ENCODE measurements at places on chromosomes 13 and 19.

DNA sequence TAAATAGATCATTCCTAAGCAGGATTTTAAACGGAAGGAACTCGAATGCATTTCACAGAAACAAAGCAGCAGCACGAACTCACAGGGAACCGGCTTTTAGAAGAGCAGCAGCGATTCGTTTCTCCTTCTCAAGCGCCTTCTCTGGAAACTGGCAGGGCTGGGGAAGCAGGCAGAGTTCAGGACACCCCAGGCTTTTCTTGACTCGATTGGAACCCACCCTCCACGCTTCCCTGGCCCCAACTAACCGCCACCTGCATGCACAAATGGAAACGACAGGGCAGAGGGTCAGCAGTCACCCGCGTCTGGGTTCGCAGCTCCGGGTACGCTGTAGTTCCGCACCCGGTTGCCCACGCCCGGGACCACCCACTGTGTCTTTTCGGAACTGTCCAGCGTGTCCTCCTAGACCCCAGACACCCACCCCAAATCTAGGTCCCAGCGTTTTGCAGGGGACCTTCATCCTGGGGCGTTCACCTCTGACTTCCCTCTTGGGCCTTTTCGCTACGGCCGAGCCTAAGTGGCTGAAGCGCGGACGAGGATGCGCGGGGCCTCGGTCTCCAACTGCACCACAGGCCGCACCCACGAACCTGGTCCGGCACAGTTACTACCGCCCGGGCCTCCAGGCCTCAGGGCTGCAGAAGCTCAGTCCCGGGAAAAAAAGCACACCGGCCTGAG, 500 bp downstream of the ZFP30 start:
- DNase-seq: peak; percentile 61

- no peak for DNase-seq
Observed at GRCh38 chr13:110554227-110554836, 7.2 kb downstream of the RAB20 start.

DNA sequence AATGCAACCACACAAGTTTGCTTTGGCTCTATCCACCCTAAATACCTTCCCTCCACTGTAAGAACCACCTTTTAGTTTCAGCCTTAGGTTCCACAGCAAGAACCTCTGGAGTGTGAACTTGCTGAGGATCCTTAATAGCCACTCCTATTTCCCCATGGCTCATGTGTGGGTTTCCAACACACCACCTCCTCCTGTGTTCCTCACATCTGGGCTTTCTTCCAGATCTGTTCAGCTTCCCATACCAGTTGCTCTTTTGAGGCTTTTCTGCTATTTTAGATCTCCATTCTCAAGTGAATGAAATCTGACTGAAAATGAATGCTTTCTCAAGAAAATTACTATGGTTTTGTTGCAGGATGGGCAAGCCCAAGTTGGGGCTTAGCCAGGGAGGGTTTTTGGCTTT, 104.8 kb upstream of the MIR17HG start:
- no peak for DNase-seq

- DNase-seq: no peak
Observed at GRCh38 chr13:31201341-31202031, 1.7 kb downstream of the B3GLCT start.

GRCh38 chr13:71278512-71278911, 588.5 kb downstream of the DACH1 start:
- DNase-seq: no peak

- DNase-seq: no peak
Observed at GRCh38 chr19:50417111-50418081, 1.3 kb upstream of the SPIB start.

GRCh38 chr19:14401468-14402195, 17.5 kb downstream of the DDX39A start:
- no peak for DNase-seq

- no peak for DNase-seq
Observed at GRCh38 chr13:64871742-64872141, 2358.4 kb downstream of the PCDH9 start.

DNA sequence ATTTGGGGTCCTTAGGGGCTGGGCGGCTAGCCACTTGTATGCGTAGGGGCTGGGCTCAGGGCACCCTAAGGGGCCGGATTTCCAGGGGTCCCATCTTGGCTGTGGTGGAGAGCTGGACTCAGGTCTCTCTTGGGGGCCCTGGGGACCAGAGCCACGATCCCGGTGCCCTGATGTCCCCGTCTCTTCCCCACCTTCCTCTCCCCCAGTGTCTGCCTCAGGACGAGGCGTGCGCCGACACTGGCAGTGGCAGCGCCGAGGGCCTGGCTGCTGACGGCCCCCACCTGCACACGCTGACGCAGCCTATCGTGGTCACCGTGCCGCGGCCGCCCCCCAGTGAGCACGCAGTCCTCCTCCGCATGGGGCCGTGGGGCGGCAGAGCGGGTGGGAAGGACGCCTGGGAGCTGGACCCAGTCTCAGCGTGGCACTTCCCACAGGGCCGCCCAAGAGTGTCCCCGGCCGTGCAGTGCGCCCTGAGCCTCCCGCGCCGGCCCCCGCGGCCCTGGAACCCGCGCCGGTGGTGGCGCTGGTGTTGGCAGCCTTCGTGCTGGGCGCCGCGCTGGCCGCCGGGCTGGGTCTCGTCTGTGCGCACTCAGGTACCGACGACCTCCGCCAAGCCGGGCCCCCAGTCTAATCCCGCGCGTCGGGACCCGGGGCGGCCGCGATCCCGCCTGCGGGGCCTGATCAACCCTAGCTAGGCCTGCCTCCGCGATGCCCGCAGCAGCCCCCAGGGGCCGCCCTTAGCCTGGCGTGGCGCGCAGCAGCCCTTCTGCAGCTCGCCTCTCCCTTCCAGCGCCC, 2.7 kb upstream of the SNAPC2 start:
- DNase-seq: peak; percentile 75

- DNase-seq: no peak
Observed at GRCh38 chr13:95075506-95075905, 225.7 kb downstream of the ABCC4 start.

DNA sequence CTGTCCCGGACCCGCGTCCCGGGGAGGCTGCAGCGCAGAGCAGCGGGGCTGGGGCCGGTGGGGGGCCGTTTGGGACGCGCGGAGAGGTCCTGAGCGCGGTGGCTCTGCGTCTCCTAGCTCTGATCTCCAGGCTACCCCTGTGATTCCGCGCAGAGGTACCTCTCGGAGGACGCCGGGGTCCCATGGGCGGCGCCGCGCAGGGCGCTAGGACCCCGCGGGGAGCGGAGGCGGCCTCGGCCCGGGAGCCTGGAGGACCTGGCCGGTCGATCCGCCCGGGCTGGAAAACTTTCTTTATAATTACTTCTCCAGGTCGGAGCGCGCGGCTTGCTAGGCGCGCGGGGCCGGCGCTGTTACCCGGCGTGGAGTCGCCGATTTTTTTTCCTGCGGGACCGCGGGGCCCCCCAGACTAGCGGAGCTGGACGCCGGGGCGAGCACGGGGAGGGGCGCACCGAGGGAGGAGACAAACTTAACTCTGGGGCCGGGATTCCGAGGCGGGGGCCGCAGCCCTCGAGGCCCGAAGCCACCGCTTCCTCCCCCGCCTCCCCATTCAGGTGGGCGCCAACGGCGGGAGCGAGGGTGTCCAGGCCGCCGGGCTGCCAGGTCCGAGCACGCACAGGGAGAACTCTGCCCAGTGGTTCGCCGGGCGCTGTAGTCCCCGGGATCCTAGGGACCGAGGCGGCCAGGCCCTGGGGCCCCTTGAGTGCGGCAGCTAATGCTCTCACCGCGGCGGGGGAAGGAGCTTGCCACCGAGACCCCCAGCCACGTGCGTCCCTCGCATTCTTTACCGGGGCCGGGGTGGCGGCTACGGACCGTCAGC, 848 bp upstream of the CEBPA start:
- no peak for DNase-seq

DNA sequence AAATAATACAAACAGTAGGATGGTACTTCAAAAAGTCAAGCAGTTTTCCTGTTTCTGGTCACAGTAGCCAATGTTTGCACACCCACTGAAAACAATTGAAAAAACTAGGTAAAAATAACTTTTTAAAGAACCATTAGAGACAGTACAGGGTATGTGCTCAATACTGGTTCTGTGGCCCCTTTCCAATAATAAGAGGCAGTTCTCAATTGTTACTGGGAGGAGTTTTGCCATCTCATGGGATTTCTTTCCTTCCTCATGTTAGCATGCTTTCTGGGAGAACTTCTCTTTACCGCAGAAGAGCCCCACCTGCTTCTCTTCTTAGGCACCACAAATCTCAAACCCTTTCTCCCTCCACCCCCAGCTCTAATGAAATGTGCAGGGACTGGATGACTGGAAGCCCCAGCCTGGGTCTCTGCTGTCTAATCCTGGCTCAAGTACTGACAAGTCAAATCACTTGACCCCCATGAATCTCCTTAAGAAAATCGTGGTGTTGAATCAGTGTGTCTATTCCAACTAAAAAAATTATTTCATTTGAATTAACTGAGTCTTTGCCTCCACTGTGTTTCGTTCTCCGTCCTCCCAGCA, 14.6 kb downstream of the METTL21C start:
- no peak for DNase-seq

DNA sequence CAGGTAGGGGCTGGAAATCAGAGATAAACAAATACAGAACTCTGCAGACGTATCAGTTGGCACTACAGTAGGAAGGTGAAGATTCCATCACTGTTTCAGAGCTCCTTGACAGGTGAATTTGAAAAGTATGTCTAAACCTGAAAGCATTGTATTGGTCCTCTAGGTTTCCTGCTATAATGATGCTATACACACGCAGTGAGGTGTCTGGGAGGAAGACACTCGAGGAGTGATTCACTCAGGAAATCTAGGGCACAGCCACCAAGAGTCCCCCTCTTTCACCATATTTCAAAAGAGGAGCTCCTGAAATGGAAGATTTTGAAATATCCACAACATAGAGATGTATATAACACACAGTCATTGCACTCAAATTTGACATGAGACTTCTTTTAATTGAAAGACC, 331.0 kb upstream of the DACH1 start:
- DNase-seq: no peak

- DNase-seq: no peak
Observed at GRCh38 chr13:71806886-71807285, 60.1 kb downstream of the DACH1 start.

- no peak for DNase-seq
Observed at GRCh38 chr13:73060251-73061160, 1.7 kb downstream of the KLF5 start.

GRCh38 chr13:89603187-89603586, 1744.3 kb upstream of the MIR17HG start:
- DNase-seq: no peak

- DNase-seq: no peak
Observed at GRCh38 chr19:6047741-6048251, 62.5 kb downstream of the RFX2 start.

DNA sequence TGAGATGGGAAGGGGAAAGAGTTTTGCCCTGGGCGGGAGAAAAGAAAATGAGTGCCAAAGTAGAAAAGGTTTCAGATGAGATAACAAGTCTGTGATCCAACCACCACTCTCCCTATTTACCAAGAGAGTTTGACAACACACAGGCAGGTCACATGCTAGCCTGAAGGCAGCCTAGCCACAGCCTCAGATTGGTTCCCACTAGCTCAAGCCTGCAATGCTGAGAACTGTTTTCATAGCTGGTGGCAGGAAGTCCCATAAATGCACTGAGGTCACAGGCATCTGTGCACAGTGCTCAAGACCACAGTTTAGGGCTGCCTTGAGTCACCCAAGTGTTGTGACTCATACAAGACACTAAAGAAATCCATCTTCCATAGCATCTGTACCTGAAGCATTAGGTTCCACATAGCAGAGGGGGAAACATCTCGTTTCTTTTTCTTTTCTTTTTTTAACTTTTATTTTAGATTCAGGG, 18.5 kb upstream of the POP4 start:
- peak; percentile 54 for DNase-seq

DNA sequence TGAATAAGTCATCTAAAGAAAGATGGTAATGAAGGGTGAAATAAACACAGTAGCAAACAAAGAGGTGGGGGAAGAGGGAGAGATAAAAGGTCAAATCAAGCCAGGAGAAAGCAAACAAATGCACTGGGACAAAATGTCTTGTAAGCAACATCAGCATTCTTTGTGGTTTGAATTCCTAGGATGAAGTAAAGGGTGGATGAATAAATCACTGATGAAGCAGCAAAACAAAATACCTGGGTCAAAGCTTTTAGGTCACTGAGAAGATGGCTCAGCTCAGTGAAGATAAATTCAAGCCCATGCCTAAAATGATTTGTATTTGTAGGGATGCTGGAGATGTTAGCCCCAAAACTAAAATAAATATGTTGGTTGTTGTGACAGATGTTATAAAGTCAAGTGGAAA, 86.5 kb upstream of the FBXL3 start:
- no peak for DNase-seq

- DNase-seq: no peak
Observed at GRCh38 chr13:51553531-51553930, 30.7 kb upstream of the WDFY2 start.

DNA sequence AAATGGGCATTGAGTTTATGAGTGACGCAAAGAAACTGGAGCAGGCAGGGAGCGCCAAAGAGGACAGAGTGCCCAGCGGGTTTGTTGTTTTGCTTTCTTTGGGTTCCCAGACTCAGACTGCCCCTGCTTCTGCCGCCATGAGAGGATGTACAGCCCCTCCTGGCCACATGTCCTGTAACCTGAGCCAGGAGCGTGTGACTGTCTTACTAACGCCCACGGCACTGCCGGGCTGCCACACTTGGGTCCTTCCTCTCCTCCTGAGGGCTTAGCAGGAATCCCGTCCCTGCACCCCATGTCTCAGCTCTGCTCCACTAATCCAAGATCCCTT, 80.5 kb downstream of the GPR12 start:
- DNase-seq: no peak

DNA sequence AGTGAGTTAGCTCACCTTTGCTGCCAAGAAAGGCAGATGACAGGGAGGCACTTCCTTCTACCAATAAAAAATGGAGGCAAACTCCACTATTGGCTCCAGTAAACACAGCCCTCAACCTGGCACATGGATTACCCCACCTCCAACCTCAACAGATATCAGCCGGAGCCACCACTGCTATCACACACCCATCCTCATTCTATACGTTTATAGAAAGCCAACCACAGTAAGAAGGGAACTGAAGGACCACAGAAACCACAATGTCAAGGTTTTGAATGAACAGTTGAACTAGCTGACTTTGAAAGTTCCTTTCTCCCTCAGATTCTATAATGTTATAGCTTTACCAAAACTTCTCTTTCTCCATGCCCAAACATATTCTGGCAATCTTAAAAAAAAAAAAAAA, 526.2 kb downstream of the UQCRFS1 start:
- DNase-seq: no peak

DNA sequence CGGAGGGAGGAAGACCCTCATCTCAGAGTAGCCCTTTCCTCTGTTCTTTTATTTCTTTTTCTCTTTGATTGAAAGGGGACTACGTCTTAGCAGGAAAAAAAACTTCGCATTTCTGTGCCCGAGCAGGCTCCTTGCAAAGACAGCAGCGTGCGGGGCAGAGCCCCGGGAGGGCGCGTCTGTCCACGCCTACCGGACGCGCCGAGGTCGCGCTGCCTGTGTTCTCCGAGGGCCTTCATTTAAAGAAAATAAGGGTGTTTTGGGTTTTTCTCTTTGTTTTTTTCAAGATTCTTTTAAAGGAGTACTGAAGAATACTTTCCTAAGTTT, 29.2 kb downstream of the CERS1 start:
- no peak for DNase-seq

DNA sequence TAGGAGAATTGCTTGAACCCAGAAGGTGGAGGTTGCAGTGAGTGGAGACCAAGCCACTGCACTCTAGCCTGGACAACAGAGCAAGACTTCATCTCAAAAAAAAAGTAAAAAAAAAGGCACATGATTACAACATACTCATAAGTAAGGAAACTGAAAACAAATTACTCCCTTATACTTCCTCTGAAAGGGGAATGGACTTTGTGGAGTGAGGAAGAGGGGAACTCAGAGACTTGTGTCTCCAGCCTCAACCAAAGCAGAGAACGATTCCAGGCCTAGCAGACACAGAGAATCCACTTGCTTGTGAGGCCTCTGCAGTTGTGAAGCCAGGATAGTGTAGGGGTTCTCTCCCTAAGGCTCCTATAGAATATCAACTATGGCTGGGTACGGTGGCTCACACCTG, 4.3 kb upstream of the LATS2 start:
- no peak for DNase-seq
